ENCODE measurements at places on chromosomes 4 and X.

- no peak for DNase-seq
Observed at GRCh38 chrX:43743100-43743822, 87.2 kb downstream of the MAOA start.

GRCh38 chr4:11494232-11494631, 65.5 kb upstream of the HS3ST1 start:
- no peak for DNase-seq

DNA sequence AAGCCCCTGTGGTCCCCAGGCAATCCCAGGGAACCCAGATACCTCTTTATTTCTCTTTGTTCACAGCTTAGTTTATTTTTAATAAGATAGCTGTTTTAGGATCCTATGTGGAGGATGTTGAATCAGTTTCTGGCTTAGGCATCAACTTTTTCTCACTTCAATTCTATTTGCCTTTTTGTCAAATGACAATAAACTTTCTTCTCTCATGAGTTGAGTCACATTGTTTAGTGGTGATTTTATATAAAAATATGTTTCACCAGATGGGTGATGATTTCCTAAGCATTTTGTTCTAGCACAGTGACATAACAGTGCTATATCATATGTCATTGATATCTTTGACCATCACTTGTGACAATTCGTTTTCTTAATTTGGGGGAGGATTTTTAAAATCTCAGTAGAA, 198.1 kb upstream of the PUDP start:
- no peak for DNase-seq

- DNase-seq, result no peak
Observed at GRCh38 chr4:139768896-139769295, 103.3 kb downstream of the MGST2 start.

DNA sequence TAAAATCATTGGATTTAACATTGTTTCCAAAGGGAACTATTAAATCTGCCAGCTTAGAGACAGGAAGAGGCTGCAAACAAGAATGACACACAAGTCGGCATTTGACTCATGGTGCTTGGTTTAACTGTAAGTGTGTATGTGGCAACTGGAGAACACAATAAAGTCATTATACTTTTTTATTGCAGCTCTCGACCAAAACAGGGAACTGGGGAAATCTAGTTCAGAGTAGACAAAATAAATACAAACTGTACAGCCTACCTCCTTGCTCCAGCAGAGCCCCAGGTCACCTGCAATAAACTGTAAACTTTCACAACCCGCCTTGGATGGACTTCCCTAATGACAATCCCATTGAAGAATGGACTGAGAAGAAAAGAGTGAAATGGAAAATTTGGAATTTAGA, 24.0 kb downstream of the NPY5R start:
- DNase-seq, result no peak

DNA sequence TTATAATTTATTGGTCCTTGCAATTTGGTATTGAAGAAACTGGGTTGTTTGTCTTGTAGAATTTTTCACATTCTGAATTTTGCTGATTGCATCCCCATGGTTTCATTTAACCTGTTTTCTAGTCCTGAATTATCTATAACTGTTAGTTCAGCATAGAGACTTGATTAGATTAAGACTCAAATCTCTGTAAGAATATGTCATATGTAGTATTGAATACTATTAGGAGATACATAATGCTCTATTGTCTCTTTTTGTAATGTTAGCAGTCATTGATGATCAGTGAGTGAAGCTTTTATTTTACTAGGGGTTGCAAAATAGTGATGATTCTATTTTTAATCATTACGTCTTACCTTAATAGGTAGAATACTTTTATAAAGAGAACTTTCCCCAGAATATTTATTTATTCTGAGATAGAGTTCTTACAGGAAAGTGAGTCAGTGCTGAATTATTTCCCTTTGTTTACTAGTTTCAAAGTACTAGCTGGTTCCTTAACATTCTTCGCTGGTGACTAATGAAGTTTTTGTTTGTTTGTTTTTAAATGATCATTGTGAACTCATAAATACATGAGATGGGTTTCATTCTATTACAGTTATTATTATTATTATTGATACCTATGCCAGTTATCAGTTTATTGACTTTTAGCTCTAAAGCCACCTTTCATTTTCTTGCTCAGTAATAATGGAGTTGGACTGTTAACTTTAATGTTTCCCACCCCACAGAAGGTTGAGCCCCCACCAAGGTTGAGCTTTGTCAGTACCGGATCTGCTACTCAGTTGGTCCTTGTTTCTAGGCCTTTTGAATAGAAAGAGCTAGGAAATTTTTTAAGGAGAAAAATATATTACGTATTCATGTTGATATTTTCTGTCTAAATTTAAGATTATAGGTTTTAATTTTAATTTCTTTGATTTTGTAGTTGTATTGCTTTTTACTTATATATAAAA, 102.3 kb downstream of the LARP1B start:
- no peak for DNase-seq

DNA sequence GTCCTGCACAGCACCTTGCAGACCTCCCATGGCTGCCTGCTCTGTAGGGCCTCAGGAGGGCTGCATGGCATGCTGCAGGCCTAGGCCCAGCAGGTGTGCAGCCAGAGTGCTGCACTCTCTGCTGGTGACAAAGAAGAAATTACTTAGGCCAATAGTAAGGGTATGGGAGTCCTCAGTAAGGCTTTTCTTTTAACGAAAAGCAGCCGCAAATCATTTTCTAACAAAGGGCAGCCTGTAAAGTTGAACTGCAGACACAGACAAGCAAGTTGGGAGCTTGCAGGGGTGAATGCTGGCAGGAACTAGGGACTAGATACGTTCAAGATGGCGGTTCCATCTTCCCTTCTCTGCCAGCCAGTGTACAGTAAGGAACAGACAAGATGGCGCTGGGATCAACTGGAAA, 22.4 kb upstream of the UBA6 start:
- no peak for DNase-seq

- DNase-seq, result peak; percentile 8
Observed at GRCh38 chrX:104270916-104271512, 16.3 kb upstream of the ESX1 start.

DNA sequence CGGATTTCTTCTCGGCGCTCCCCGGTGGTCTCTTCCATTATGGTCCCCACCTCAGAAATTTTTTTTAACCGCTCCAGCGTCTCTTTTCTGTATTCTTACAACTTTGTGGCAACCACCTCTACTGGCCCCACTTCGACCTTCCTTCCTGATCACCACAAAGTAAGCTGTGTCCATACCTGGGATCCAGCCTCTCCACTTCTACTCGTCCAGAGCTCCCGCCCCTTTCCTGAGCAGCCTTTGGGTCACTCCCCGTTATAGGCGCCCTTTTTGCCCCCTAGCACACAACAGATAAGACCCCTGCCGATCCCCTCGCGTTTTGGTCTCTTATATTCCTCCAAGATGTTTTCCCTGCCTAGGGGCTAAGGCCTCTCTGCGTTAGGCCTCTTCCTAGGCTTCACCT, 557 bp downstream of the PIGG start:
- DNase-seq, result no peak

DNA sequence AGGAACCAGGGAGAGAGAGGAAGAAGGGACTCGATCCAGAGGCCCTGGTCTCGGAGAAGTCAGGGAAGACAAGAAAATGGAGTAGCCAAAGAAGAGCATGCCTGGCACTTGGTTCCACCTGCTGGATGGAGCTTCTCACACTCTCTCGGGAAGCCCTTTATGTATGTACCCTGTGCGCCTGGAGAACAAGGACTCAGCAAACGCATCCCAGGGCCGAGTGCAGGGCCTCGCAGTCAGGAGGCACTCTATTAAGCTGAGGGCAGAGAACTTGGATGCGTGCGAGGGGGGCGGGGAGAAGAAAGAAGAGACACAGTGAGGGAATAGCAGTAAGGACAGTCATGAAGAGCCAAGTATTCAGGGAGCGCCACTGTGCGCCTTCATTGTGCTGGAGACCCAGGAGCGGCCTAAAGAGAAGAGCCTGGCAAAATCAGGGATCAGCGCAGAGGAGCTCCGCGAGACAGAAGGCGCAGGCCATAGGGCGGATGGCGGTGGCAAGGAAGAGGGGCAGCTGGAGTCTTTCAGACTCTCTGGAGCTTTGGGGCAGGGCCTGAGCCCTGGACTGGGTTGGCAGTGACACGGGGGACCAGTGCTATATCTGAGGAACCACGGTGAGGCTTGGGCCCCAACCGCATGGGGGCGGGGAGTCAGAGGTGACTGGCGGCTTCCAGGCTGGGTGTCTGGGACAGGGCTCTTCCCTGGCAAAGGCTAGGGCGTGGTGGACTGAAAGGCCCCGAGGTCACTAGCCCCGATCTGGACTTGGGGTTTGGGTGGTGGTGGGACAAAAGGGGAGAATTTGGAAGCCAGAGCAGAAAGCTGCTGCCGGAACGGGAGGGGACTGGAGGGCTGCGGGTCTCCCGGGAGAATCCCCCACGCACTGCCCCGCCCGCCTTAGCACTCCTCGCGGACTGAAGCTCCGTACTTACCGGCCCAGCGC, 1.9 kb upstream of the SEPTIN6 start:
- DNase-seq, result no peak

DNA sequence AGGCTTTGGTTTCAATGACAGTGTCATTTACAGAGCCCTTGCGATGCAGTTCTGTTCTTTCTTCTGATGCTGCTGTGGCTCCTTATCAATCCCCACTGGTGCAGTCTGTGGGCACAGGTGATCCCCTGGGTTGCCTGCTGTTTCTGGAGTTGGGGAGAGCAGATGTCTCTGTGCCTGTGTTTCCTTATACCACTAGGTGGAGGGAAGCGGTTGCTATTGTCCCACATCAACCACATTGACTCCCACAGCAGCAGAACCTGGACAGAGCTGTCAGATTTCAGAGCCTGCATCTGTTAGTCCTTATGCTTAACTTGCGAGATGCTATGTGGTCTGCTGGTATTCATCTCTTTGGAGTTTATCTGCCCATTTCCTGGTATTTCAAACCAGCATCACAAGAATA, 57.7 kb downstream of the NEIL3 start:
- DNase-seq, result peak; percentile 5

DNA sequence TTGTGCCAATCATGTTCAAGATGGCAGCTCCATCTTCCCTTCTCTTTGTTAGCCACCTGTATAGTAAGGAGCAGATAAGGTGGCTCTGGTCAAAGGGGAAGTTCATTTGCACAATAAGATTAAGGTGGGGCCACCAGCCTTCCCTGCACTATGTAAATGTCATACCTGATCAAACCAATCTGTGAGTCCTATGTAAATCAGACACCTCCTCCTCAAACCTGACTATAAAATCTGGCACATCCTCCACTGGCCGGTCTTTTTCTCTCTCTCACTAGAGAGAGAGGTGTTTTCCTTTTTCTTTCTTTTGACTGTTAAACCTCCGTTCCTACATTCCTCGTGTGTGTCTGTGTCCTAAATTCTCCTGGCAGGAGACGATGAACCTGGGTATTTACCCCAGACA, 572.5 kb upstream of the AADAT start:
- no peak for DNase-seq

DNA sequence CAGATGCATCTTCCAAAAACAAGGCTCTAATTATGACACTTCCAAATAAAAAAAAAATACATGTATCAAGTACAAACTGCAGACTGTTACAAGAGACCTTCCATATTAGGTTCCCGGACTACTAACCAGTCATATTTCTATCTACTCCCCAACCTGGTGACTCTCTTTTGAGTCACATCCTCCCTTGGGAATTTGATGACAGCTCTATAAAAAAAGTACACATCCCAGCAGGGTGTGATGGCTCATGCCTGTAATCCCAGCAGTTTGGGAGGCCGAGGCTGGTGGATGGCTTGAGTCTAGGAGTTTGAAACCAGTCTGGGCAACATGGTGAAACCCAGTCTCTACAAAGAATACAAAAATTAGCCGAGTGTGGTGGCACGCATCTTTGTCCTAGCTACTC, 14.9 kb downstream of the RPGR start:
- no peak for DNase-seq

DNA sequence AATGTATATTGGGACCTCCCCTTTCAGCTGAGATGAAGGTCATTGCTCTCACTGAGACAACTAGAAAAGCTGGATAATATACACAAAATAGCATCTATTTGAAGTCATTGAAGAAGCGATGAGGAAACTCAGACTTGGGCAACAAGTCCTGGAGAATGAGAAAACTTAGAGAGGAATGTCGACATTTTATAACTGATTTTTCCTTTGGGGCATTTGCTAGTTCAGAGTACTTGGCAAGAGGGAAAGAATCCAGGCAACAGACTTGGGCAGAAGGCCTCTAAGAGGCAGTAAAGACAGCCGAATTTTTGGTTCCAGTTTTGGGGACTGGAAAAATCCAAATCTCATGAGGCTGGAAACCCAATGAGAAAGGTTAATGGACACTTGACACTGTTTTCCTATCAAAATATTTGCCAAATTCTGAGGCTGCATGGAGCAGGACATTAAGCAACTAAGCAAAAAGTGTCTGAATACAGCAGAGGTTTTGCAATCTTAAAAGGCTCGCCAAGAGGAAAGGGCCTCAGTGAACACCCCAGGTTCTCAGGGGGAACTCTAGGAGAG, 21.0 kb upstream of the ANXA5 start:
- DNase-seq, result no peak

DNA sequence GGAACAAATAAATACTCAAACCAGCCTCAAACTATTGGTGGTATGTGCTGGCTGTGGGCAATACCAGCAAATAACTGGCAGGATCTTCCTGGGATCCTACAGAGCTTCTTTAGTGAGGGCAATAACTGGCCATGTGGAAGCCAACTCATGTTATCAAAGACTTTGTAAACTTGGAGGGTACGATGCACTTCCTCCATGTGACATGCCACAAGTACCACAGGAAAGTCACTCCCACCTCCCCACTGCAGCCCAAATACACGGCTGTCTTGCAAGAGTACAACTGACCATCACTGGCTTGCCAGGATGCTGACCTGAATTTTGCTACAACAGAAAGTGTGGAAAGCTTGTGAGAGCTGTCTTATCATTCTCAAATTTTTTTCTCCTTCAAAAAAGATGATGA, 93.3 kb upstream of the MAML3 start:
- no peak for DNase-seq

- DNase-seq, result no peak
Observed at GRCh38 chrX:30620980-30621618, 32.1 kb upstream of the GK start.

- no peak for DNase-seq
Observed at GRCh38 chrX:13109817-13110216, 65.4 kb upstream of the FAM9C start.

GRCh38 chr4:2277956-2278355, 16.0 kb upstream of the MXD4 start:
- no peak for DNase-seq

DNA sequence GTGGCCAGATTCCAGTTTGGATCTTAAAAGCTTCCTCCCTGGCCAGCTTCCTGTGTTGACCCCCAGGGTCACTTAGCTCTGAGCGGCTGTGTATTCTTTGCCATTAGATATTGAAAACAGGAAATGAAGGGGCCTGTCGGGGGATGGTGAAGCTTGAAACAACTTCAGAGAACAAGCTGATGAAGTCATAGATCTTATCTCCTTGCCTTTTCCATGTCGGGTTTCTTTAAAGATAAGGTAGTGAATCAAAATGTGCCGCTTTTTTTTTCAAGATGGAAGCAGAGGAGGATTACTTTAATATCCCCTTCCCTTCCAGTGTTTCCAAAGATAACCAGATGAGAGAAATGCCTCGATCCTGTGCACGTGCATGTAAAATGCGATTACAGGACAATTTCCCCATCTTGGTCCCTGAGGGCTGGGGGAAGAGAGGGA, 508.5 kb downstream of the MID1IP1 start:
- DNase-seq, result peak; percentile 54

GRCh38 chr4:147307896-147308674, 172.8 kb upstream of the EDNRA start:
- DNase-seq, result no peak

GRCh38 chr4:93199492-93199891, 629.1 kb upstream of the ATOH1 start:
- no peak for DNase-seq

All from T-helper 2 cell treated with Interferon-gamma antibody and Interleukin-4, amounts not matched to agents 5 μg/mL and 100 μg/mL, for 36 hours (primary cell).